ENCODE measurements at places on chromosomes 2 and 18.
A peak's percentile ranks its signal among the peaks of the same experiment; 100 is the strongest.

DNA sequence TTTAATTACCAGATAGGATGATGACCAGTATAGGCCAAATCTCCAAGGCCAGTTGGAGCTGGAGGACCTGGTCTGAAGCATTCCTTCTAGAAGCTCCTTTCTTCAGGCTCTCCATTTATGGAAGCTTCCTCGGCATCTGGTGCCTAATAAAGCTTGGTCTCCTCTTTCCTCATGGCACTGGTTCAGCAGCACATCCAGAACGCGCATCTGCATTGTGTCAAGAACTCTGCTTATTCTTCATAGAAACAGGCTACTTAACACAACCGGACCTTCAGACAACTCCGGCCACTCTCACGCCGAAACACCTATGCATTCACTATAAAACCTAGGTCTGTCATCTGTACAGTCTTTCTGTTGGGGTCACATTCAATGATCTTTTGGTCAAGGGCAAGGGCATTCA is 99.8 kb downstream of the COL6A3 start:
- DNase-seq = no peak

GRCh38 chr2:169275696-169276444 is 86.5 kb downstream of the LRP2 start:
- peak; percentile 25 for DNase-seq

DNA sequence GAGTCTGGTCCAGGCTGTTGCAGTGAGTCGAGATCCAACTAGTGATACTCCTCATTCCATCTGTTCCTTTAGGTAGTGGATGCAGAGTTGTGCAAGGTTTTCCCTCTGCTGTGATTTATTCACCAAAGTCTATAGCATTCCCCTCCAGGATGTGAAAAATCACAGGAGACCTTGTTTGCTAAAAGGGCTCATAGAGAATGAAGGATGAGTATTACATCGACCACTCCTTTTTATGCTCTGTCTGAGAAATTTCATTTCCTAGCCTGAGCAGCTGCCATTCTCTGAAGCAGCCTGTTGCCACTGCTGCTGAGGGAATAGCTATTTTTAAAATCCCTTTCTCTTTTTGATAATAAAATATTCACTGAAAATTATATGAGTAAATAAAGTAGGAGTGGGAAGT is 134.1 kb upstream of the LRRTM1 start:
- DNase-seq = no peak

DNA sequence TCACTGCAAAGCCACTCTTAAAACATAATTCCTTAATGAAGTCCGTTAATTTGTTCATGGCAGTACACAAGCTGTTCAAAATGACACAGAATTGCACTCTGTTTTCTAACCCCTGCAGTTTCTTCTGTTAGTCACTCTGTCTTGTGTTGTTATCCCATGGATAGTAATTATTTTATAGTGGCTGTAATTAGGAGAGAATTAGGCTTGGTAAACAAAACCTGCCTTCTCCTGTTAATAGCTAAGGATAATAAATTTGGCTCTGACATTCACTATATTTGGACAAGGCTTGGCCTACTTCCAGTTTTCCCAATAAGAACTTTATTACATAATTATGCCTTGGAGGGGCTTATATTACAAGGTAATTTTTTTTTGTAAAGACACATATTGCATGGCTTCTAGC is 330.3 kb upstream of the FIGN start:
- DNase-seq = no peak

DNA sequence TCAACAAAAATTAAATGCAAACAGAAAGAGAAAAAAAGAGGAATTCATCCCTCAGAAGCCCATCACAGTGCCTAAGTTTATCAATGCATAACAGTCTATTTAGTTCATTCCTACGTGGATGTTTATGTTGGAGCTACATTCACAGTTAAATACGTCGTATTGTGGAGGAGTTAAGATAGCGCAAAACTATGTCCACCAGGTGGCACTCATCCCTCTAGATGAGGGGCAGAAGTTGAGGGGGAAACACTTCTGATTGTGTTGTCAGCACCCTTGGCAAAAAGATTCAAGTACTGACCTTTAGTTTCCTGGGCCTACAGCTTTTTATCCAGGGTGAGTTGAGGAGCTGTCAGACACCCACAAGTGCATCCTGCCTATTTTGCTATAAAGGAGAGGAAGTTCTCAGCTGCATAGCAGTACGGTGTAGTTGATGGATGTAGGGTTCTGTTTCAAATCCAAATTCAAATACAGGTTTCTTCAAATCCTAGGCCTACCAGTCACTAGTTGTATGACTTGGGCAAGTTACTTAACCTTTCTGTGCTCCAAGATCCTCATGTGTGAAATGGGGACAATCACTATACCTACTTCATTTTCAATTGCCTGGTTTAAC is 26.8 kb upstream of the MYO1B start:
- DNase-seq = peak; percentile 70

DNA sequence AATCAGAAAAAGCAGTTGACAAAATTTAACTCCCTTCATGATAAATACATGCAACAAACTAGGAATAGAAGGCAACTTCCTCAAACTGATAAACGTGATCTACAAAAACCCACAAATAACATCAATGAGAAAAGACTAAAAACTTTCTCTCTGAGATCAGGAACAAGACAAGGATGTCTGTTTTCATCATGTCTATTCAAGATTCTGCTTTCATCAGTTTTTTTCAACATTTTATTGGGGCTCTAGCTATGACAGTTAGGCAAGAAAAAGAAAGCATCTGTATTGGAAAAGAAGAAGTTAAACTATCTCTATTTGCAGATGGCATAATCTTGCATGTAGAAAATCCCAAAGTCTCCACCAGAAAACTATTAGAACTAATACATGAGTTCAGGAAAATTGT is 12.3 kb upstream of the CHST10 start:
- DNase-seq = no peak

- DNase-seq = no peak
Measured at GRCh38 chr2:100560216-100560830, 2.5 kb upstream of the PDCL3 start.

- DNase-seq = no peak
Measured at GRCh38 chr18:26290385-26290784, 64.1 kb downstream of the TAF4B start.

DNA sequence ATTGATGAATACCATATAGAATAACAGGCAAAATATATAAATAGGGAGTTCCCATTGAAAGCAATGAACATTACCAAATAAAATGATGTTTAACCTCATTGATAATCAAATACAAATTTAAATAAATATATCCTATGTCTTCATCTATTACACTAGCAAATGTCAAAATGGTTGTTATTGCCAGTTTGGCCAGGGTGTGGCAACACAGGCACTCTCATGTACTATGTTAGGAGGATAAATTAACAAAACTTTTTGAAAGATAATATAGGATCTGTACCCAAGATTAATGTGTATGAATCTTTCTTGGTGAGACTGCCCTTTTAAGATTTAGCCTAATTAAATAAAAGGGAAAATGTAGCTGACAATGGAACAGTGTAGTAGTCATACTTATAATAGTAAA is 659.3 kb downstream of the ERBB4 start:
- DNase-seq = no peak

DNA sequence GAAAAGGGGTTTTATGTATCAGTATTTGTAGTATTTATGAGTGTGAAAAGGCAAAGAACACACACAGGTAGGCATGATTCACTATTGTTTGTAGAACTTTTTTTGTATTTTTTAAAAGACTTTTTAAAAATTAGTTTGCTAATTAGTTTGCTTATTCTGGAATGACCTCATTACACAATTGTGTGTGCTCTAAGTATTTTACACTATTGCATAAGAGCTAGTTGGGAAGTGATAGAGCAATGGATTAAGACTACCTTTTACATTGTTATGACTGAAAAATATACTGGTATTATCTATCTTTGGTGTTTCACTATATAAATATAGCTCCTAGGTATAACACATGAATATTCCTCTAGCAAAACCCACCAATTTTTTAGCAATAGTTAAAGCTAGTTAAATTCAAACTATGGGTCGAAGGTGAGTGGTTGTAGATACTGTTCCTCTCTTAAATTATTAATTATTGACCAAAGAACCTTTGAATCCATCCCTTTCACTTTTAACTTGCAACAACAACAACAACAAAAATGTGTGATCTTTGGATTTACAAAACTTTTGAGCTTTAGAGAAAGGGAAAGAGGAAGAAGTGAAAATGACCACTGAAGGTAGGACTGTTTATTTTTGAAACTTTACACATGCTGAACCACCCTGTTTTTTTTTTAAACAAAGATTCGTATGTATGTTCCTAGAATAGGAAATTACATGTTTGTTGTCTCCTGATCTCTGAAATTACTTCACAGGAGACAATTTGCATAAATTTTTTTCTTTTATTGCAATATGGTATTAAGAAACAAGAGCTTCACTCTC is 18.7 kb downstream of the ITPRID2 start:
- DNase-seq = no peak

DNA sequence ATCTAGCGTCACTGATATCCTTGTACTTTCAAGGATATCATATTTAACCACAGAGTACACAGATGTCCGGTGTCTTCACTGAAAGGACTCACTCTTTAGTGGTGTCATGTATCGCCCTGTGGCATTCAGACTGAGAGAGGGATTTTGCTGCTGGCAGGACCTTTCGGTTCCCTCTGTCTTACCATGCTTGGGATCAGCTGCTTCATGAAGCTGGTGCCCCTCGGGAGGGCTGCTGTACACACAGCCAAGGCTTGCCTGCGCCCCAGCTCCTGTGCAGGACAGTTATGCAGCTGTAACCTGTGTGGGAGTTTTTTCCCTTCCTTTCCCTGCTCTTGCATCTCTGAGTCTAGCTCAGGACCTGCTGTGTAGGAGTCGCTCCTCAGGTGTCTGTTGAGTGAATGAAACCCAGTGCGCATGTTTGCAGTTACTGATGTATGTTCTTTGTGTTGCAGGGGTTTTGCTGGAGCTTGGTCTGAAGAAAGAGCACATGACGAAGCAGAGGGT is 64.4 kb downstream of the GREB1 start:
- no peak for DNase-seq

GRCh38 chr2:127011796-127012195 is 95.2 kb downstream of the BIN1 start:
- DNase-seq = no peak

GRCh38 chr18:40576507-40577115 is 1378.4 kb upstream of the PIK3C3 start:
- no peak for DNase-seq

DNA sequence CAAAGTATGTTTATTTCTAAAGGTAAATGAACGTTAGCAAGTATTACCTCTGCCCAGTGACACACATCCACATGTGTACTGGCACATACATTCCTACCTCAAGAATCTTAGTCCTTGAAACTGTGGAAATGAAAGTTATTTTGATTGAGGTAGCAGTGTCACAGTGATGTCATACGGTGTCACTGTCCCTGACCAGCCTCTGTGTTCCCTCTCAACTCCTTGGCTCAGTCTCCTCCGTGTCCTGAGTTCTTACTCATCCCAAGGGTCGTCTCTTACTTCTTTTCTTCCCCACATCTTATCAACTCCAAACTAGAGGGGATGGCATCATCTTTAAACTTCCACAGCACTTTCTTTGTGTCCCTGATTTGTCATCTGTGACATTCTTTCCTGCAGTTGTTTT is 3.3 kb downstream of the NCK2 start:
- DNase-seq = no peak

- no peak for DNase-seq
Measured at GRCh38 chr2:71613953-71614925, 160.9 kb downstream of the DYSF start.

DNA sequence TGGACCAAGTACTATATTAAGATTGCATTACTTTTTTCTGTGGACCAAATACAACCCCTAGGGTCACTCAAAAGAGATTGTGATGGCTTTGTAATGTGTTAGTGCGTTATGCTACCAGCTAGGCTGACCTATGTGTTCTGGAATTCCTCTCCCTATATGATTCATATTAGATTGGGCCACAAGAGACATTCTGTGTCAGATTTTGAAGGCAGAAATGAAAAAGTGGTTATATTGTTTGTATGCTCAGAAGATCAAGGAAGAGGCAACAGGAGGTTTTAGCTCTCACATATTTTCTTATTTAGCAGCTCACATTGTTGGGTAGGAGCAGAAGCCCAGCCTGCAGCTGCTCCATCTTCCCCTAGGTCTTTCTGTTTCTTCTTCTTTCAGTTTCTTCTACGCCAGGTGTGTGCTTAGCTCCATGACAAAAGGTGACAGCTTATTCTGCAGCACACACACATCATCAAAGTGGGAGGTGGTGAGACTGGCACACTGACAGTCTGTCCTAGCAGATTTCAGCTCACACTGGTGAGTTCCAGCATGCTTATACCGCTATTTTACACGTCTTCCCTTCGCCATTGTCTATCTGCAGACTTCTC is 156.8 kb upstream of the UBE2E3 start:
- no peak for DNase-seq

- no peak for DNase-seq
Measured at GRCh38 chr18:8548186-8548585, 61.1 kb upstream of the RAB12 start.

DNA sequence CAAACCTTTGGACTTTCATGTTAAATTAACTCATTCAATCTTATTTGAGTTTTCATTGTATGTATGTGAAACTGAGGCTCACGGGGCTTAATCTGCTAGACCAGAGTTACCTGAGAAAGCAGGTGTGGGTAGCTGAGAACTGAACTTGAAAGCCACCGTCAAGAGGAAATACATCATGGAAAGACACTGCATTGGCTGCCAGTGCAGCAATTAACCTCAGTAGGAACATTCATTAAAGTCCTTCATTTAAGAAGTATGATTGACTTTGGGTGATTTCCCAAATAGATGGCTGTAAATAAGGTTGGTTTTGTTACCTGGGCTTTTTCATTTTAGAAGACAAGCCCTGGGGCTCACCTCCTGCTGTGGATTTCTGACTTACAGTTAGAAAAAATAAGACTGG is 36.5 kb upstream of the MGAT5 start:
- no peak for DNase-seq

- DNase-seq = no peak
Measured at GRCh38 chr18:28584731-28585130, 407.8 kb upstream of the CDH2 start.

DNA sequence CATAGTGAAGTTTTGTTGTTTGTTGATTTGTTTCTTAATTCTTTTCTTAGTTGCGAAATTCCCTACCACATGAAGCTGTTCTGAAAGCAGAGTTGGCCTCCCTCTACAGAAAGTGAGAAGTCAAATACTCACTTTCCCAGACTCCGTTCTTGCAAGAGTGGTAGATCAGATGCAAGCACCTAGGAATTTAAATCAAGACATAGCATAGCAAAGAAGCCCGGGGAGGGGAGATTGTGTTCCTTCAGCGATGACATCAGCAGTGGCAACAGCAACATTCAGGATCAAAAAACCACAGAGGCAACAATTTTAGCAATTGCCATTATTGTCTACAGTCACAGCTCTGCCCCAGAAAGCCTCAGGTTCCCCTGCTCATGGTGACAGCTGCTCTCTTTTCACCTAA is 580.0 kb downstream of the RNF144A start:
- no peak for DNase-seq
